ENCODE measurements at places on chromosomes 6 and 20.

GRCh38 chr6:17740559-17741220 is 34.0 kb upstream of the NUP153 start:
- DNase-seq, result no peak

DNA sequence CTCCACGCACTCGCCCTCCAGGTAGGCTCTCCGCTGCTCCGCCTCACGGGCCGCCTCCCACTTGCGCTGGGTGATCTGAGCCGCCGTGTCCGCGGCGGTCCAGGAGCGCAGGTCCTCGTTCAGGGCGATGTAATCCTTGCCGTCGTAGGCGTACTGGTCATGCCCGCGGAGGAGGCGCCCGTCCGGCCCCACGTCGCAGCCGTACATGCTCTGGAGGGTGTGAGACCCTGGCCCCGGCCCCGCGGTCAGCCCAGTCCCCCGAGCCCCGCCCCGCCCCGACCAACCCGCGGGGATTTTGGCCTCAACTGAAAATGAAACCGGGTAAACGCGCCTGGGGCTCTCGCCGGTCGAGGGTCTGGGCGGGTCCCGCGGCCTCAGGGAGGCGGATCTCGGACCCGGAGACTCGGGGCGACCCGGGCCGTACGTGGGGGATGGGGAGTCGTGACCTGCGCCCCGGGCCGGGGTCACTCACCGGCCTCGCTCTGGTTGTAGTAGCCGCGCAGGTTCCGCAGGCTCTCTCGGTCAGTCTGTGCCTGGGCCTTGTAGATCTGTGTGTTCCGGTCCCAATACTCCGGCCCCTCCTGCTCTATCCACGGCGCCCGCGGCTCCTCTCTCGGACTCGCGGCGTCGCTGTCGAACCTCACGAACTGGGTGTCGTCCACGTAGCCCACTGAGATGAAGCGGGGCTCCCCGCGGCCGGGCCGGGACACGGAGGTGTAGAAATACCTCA is 598 bp downstream of the HLA-B start:
- DNase-seq, result peak; percentile 27

DNA sequence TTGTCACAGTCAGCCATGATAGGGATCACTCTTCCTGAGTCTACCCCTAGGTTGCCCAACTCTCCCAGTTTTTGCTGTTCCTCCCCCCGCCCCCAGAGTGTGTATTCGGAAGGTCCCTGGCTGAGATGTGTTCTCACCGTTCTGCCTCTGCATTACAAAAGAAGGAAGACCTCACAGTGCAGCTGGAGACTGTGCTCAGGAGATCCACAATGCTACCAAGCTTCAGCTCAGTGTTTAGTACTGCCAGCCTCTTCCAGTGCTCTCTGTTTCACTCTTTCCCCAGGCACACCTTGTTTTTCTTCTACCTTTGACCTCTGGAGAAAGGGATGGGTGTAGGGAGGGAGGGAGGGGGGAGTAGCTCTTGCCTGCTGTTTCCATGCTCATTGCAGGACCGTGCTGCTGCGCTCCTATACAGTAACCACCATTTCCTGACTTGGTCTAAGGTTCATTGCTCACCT is 13.4 kb upstream of the MOCS1 start:
- DNase-seq, result no peak

- DNase-seq, result no peak
Observed at GRCh38 chr20:46230801-46231282, 77.5 kb downstream of the CDH22 start.

GRCh38 chr6:130105996-130106704 is 87.8 kb downstream of the L3MBTL3 start:
- DNase-seq, result no peak

GRCh38 chr6:82511546-82511945 is 147.9 kb downstream of the TPBG start:
- no peak for DNase-seq

- no peak for DNase-seq
Observed at GRCh38 chr6:105545228-105545920, 142.5 kb upstream of the PREP start.

GRCh38 chr20:23609486-23610109 is 3.9 kb upstream of the CST9 start:
- DNase-seq, result no peak

- DNase-seq, result no peak
Observed at GRCh38 chr20:38152621-38153221, 12.3 kb downstream of the TGM2 start.

GRCh38 chr6:150687508-150687907 is 87.8 kb downstream of the PLEKHG1 start:
- DNase-seq, result no peak

GRCh38 chr6:44072959-44073611 is 54.2 kb downstream of the MRPL14 start:
- DNase-seq, result peak; percentile 84

Measured in G401 (cell line).